ENCODE measurements at places on chromosomes 5 and 9. TPM values are rescaled to one million over a fixed set of nuclear protein-coding genes. Genes with fewer than 3 reads are reported as not detected.

DNA sequence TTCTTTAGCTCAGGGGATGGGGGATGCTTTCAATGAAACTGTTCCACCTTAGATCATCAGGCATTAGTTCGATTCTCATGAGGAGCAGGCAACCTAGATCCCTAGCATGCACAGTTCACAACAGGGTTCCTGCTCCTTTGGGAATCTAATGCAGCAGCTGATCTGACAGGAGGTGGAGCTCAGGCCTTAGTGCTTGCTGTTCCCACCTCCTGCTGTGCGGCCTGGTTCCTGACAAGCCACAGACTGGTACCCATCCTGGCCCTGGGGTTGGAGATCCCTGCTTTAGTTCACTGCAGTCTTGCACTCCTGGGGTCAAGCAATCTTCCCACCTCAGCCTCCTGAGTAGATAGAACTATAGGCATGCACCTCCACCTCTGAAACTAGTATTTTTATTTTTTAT, 1369.8 kb upstream of the NUDT12 start:
- no peaks in the 10 kb centered on the region for H3K27me3 ChIP-seq
- no peak overlapping the region for H3K27ac ChIP-seq
- H3K4me3 ChIP-seq: no peak overlapping the region
- H3K36me3 ChIP-seq: no peaks in the 10 kb centered on the region

DNA sequence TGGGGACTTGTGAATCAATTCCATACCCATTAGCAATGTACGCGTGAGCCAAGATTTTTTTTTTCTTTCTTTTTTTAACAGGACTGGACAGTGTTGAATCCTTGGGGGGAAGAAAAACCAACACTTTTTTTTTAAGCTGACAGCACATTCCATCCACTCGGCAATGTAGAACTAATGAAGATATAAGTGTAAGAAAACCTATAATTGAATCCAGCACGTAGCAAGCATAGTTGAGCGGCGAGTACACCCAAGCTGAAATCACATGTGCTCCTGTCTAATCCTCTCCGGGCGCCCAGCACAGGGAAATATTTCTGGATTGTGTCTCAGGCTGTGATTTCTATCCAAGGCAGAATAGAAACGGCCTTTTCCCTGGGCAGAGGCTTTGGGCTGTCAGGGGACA, 118.2 kb downstream of the BOD1 start:
- H3K4me1 ChIP-seq: peaks cover 12% of the 10 kb centered on the region
- H3K36me3 ChIP-seq: no peaks in the 10 kb centered on the region
- H3K27ac ChIP-seq: no peak overlapping the region
- H3K27me3 ChIP-seq: no peaks in the 10 kb centered on the region
- DNase-seq: no peak
- H3K4me3 ChIP-seq: no peak overlapping the region

DNA sequence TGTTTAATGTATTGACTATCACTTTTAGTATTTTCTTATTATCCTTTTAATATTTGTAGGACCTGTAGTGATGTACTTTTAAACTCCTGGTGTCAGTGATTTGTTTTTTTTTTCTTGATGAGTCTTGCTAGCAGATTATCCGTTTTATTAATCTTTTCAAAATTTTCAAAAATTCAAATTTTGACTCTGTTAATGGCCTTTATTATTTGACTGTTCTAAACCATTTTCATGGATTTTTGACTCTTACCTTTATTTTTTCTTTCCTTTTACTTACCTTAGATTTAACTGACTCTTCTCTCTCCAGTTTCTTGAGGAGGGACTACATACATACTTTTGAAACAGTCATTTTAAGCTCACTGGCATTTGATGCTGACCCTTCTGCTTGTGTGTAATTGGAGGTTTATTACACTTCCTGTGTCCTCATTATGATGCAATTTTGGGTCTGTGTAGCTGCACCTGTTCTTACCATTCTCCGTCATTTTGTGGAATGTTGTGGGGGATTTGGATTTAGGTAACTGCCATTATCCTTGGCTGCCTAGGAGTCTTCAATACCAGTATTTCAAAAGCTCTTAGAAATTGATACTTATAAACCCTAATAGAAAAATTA, 32.0 kb upstream of the EXOC3 start:
- H3K4me1 ChIP-seq: no peaks in the 10 kb centered on the region
- no peaks in the 10 kb centered on the region for H3K36me3 ChIP-seq
- no peak for DNase-seq

DNA sequence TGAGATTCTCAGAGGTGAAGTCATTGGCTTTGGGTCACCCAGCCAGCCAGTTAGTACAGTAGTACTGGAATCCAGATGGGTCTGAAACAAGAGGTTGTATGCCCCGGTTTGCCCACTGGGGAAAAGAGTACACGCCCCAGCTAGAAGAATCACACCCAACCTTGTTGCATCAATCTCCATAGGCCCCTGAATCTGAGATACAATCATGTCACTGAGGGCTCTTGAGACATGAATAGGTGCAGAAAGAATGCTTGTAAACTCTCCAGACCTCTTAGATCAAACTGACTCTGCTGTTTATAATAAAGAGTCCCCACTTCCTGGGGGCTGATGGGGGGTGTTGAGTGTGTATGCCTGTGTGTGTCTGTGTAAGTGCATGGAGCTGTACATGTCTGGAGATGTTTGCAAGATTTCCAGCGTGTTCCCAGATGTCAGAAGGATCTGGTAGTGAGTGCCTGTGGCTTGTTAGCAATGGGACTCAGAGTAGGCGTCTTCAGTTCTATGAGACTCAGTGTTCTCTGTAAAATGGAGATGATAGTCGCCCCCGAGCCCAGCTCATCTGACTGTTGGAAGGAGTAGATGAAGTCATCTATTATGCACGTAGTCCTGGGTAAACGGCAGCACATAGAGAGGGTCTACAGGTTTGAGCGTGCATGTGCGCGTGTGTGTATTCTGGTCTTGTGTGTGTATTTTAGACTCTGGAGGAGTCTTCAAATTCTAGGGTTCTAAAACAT, 48.2 kb downstream of the COL27A1 start:
- H3K36me3 ChIP-seq: no peaks in the 10 kb centered on the region
- H3K4me3 ChIP-seq: no peak overlapping the region
- DNase-seq: no peak
- no peaks in the 10 kb centered on the region for H3K27me3 ChIP-seq
- no peak overlapping the region for H3K27ac ChIP-seq
- no peaks in the 10 kb centered on the region for H3K4me1 ChIP-seq

GRCh38 chr9:123353041-123353440, 3.0 kb upstream of the CRB2 start:
- peak overlapping the region; percentile 83 for H3K27ac ChIP-seq
- no peaks in the 10 kb centered on the region for H3K36me3 ChIP-seq
- peaks cover 31% of the 10 kb centered on the region for H3K4me1 ChIP-seq
- DNase-seq: peak; percentile 85
- H3K4me3 ChIP-seq: no peak overlapping the region

DNA sequence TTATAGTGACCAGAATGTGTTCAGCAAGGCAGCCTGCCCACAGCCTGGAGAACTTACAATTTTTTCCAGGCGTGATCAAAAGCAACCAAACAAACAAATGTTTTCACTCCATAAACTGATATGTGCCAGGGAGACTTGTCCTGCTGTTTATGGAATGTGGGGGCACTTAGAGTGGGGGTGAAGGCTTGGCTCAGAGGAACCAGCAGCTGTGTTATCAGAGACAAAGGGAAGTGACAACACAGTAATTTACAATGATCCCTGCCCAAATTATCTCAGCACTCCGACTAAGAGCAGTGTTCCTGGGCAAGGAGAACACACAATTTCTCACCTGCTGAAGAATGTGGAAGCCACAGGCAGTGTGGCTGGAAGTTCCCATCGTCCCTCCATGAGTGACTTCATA, 429.1 kb upstream of the IRX4 start:
- H3K27me3 ChIP-seq: no peaks in the 10 kb centered on the region
- H3K27ac ChIP-seq: no peak overlapping the region
- no peak overlapping the region for H3K4me3 ChIP-seq
- DNase-seq: no peak
- H3K4me1 ChIP-seq: no peaks in the 10 kb centered on the region

- H3K4me1 ChIP-seq: no peaks in the 10 kb centered on the region
- H3K27me3 ChIP-seq: no peaks in the 10 kb centered on the region
- H3K36me3 ChIP-seq: no peaks in the 10 kb centered on the region
- DNase-seq: no peak
- no peak overlapping the region for H3K4me3 ChIP-seq
Measured at GRCh38 chr9:37746448-37747270, 6.9 kb upstream of the TRMT10B start.

- no peaks in the 10 kb centered on the region for H3K36me3 ChIP-seq
- DNase-seq: no peak
- H3K4me1 ChIP-seq: peaks cover 14% of the 10 kb centered on the region
- H3K27ac ChIP-seq: no peak overlapping the region
Measured at GRCh38 chr5:137738947-137739346, 3.1 kb upstream of the KLHL3 start.

- no peaks in the 10 kb centered on the region for H3K27me3 ChIP-seq
- H3K4me1 ChIP-seq: no peaks in the 10 kb centered on the region
- H3K27ac ChIP-seq: no peak overlapping the region
- H3K36me3 ChIP-seq: no peaks in the 10 kb centered on the region
- no peak for DNase-seq
Measured at GRCh38 chr9:79912318-79913070, 340.7 kb downstream of the TLE4 start.

GRCh38 chr9:21682981-21683380, 119.5 kb upstream of the MTAP start:
- no peak overlapping the region for H3K4me3 ChIP-seq
- DNase-seq: no peak
- no peaks in the 10 kb centered on the region for H3K36me3 ChIP-seq
- H3K4me1 ChIP-seq: no peaks in the 10 kb centered on the region

DNA sequence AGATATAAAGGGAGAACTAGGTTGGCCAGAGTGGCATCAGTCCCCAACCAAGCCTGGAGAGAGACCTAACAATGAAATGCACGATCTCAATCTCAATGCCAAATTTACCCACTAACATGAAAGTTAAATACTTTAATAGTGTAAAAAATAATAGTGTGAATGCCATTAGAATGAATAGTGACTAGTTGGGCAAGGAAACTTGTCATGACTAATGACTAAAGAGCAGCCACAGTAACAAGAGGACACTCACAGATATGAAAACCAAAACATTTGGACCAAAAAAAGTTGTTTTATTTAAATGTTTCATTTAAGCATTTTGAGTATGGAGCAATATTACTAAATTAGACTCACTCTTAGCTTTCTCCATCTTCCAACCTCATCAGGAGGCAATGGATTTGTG, 1853.8 kb downstream of the EFNA5 start:
- H3K4me1 ChIP-seq: no peaks in the 10 kb centered on the region
- DNase-seq: no peak
- H3K27ac ChIP-seq: no peak overlapping the region
- no peaks in the 10 kb centered on the region for H3K27me3 ChIP-seq

DNA sequence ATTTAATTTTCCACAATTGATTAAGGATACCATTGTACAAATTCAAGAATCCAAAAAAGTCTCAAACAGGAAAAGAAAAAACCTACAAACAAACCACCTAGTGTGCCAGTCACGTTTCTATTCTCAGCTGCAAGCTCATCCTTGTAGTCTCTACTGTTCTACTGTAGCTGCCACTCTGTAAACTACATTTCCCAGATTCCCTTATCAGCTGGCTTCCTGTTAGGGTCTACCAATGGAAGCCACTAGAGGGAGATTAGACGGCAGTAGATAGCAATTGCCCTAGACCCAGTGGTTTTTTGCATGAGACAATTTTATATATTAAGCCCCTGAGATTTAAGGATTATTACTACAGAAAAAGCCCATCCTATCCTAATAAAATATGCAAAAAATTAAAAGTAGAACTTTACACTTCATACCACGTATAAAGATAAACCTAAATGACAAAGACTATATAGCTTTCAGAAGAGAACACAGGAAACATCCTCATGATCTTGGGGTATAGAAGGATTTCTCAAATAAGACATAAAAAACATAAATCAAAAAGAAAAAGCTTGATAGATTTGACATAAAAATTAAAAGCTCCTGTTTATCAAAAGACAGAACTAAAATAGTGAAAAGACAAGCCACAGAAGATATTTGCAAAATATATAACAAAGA, 37.4 kb downstream of the P4HA2 start:
- H3K4me3 ChIP-seq: no peak overlapping the region
- H3K4me1 ChIP-seq: no peaks in the 10 kb centered on the region
- H3K36me3 ChIP-seq: no peaks in the 10 kb centered on the region
- H3K27me3 ChIP-seq: no peaks in the 10 kb centered on the region
- no peak for DNase-seq

- peak overlapping the region; percentile 63 for H3K27ac ChIP-seq
- no peaks in the 10 kb centered on the region for H3K36me3 ChIP-seq
- H3K4me1 ChIP-seq: no peaks in the 10 kb centered on the region
- no peaks in the 10 kb centered on the region for H3K27me3 ChIP-seq
- DNase-seq: no peak
- no peak overlapping the region for H3K4me3 ChIP-seq
Measured at GRCh38 chr5:149406203-149406978, 27.3 kb upstream of the IL17B start.

DNA sequence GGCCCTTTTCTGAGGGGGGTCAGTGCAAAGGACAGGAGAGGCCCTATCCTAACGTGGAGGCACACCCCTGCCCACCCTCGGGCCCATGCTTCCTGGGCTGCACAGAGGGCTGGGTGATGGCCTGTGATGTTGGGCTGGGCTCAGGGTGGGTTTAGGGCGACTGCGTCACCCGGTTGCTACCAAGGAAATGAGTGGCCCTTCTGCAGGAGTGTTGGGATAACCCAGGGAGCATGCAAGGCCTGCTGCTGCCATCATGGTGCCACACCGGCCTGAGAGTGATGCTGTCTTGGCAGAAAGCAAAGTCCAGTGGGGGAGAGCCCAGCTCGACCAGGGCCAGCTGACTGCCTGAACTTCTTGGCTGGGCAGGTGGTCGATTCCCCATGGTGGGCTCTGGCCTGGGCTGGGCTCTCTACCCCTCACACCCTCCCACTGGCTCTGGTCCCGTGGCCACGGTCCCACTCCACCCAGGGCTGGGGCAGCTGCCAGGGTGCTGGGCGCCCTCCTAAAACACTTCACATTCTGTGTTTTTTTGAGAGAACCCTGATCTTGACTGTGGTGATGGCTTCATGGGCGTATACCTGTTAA, 21.5 kb upstream of the MRNIP start:
- no peaks in the 10 kb centered on the region for H3K27me3 ChIP-seq
- peaks cover 28% of the 10 kb centered on the region for H3K36me3 ChIP-seq
- no peaks in the 10 kb centered on the region for H3K4me1 ChIP-seq
- H3K4me3 ChIP-seq: no peak overlapping the region
- DNase-seq: no peak

- H3K4me1 ChIP-seq: no peaks in the 10 kb centered on the region
- no peaks in the 10 kb centered on the region for H3K27me3 ChIP-seq
- H3K4me3 ChIP-seq: no peak overlapping the region
- no peak overlapping the region for H3K27ac ChIP-seq
- no peaks in the 10 kb centered on the region for H3K36me3 ChIP-seq
- no peak for DNase-seq
Measured at GRCh38 chr5:125700380-125700861, 722.8 kb upstream of the GRAMD2B start.

- H3K36me3 ChIP-seq: no peaks in the 10 kb centered on the region
- no peak overlapping the region for H3K4me3 ChIP-seq
- H3K4me1 ChIP-seq: peaks cover 37% of the 10 kb centered on the region
- DNase-seq: peak; percentile 66
- H3K27ac ChIP-seq: peak overlapping the region; percentile 34
Measured at GRCh38 chr9:136572003-136572827, 26.4 kb upstream of the NOTCH1 start.

Gene MYMK
- not detected for total RNA-seq

Gene ADGRD2
- total RNA-seq: not detected

Gene PCDHB4
- 3.8 TPM for total RNA-seq

Gene MEGF9
- 65.2 TPM for total RNA-seq

Gene KCNMB1
- total RNA-seq: 0.27 TPM

Gene C8G
- total RNA-seq: not detected

Gene LRRC14B
- not detected for total RNA-seq

Gene CSF1R
- total RNA-seq: 11.6 TPM

Gene UBE2QL1
- 4.0 TPM for total RNA-seq

Gene GALNT10
- 69.6 TPM for total RNA-seq

Measured in thyroid gland (tissue), 4 donors.